A673 (cell line): ENCODE measurements at places on chromosomes 6 and 20.
A peak's percentile ranks its signal among the peaks of the same experiment; 100 is the strongest.

DNA sequence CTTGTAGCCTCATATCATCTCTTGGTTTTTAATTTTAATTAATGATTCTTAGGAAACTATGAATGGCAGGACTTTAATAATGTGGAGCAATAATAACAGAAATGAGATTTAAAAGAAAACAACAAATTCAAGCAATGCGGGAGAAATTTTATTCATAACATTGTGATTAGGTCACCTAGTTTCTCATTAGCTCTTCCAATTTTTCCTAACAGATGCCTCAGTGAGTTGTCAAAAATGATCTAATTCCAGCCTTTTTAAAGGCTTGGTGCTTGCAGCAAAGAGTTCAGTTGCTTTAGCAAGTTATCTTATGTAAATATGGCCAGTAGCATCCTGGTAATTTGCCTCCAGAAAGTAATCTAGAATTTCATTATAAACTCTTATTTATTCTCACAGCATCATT is 20.4 kb downstream of the PDE7B start:
- DNase-seq = no peak

DNA sequence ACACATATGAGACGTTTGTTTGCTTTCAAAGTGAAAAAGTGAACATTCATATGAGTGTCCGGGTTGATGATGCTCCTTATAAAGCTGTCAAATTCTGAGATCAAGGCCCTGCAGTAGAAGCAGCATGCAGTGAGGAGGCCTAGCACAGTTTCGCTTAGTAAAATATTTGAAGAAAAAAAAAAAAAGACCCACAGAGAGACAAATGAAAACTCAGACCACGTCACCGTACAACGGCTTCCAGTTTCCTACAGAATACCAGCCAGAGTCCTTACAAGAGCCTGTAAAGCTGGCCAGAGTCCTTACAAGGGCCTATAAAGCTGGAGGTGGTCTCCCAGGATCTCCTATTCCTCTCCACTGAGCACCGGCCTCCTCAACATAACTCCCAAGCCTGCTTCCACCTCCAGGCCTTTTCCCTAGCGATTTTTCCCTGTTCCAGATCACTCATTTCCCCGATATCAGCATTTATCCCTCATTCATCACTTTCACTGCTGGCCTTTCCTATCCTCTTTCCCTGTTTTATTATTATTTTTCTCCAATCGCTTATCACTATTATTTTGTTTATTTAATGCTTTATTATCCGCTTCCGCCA is 1.5 kb upstream of the HMGN4 start:
- peak; percentile 72 for DNase-seq

DNA sequence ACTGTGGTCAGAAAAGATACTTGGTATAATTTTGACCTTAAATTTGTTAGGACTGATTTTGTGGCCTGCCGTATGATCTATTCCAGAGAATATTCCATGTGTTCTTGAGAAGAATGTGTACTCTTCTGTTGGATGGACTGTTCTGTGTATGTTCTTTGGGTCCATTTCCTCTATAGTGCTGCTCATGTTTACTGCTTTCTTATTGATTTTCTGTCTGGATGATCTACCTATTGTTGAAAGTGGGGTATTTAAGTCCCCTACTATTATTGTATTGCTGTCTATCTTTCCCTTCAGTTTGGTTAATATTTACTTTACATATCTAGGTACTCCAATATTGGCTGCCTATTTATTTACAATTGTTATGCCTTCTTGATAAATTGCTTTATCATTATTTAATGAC is 298.4 kb downstream of the BCKDHB start:
- no peak for DNase-seq

- no peak for DNase-seq
Measured at GRCh38 chr6:77470983-77471382, 7.7 kb upstream of the HTR1B start.

DNA sequence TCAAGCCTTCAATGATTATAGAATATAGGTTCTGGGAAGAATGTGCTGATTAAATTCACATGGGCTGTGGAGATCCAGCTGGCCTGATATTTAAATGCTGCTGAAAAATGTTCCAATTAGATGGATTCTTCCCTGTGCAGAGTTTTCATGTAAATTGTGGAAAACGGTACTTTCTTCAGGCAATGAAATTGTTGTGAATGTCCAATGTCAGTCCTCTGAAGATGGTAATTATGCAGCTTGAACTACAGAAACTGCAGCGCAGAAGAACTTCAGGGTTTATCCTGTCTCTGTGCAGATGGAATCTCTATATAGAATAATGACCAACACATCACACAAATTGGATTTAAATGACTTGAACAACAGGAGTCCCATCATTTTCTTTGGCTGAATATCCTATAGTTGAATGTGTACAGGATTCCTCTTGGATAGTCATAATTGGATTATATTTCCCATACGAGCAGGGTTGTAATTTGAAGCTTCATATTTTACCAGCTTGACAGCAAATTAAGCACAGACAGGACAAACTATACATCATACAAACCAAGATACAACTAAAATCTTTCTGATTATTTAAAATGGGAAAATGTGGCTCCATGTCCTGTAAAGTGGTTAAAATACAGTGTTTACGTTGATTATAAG is 82.3 kb downstream of the CAP2 start:
- DNase-seq = peak; percentile 55

GRCh38 chr6:75481394-75481793 is 12.2 kb downstream of the FILIP1 start:
- no peak for DNase-seq

DNA sequence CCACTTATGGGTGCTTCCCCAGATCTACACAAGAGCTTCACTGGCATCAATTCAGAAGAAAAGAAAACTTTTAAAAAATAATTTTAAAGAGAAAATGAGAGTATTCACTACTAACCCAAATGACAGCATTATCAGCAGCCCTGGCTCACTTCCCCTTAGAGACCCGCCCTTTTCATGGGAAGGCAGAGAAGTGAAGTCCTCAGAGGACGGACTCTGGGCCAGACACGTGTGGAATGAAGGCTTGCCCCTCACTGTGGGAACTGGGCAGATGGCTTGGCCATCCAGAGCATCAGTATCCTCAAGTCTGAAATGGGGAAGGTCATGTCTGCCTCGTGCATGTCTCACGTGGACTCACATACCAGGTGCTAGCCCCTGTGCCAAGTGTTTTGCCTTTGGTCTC is 63.5 kb downstream of the JAG1 start:
- DNase-seq = no peak

DNA sequence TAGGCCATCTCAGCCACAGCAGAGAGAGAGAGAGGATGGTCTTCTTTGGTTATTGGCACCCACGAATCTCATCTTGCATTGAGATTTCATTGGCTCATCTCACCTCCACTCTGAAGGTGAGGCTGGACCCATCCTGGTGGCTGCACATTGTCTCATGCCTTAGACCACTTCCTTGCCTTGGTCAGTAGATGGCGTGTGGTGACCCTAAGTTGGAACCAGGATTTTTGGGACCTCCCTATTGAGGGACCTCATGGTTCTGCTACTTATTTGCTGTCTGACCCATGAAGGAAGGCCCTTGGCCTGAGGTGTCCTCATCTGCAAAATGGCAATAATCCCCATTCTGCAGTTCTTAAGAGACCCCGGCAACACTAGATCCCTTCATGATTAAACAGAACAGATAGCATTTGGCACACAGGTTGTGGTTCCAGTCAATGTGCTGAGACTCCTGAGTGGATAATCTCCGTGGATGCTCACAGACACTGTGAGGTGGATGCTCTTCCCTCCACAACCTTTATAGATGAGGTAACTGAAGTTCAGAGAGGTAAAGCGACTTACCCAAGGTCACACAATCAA is 21.5 kb upstream of the AAR2 start:
- peak; percentile 47 for DNase-seq

DNA sequence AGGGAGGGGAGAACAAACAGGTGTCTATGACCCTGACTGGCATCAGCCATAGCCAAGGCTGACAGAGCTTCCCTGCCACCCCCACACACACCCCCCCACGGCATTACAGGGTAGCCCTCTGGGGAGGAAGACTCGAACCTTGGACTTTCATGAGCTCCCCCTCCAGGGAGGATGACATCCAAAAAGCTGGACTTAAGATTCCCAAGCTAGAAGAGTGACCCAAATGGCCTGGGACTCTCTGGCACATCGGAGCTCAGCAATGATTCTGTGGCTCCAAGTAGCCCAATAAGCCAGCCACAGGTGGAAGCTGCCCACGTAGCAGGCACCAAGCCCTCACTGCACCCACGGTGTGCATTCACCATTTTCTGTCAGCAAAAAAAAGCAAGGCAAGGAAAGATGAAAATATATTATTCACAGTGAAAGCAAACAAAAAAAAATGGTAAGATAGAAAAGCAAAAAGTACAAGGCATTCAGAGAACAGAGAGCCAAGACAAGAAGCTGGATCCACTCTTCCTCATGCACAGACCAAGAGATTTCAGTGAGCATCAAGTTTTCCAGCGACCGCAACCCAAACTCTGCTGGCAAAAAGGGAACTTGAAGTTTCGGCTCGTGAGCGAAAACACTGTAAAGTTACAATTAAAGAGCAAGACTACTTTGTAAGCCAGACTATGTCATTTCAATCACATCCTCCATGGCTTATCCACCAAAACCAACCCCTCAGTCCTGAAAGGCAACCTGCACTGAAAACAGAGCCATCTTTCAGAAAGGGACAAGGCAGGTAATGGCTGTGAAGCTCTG is 10.9 kb downstream of the JAG1 start:
- DNase-seq = no peak

DNA sequence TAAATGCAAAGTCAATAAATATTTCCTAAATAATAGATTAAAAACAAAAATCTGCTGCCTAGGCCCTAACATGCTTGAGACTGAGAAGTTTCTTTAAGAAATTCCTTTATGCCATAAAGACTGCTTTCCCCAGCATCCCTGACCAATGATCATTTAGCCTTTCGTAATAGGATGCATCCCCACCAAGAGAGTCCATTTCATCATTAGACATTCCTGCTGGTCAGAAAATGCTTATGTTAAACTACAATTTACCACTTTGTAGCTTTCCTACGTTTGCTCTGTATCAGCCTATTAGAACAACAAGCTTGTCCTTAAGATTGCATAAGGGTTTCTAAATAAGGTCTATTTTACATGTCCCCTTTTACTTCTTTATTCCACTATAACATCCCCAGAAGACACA is 59.8 kb upstream of the HSF2 start:
- DNase-seq = no peak

- DNase-seq = no peak
Measured at GRCh38 chr6:166333172-166333995, 9.0 kb downstream of the SFT2D1 start.

DNA sequence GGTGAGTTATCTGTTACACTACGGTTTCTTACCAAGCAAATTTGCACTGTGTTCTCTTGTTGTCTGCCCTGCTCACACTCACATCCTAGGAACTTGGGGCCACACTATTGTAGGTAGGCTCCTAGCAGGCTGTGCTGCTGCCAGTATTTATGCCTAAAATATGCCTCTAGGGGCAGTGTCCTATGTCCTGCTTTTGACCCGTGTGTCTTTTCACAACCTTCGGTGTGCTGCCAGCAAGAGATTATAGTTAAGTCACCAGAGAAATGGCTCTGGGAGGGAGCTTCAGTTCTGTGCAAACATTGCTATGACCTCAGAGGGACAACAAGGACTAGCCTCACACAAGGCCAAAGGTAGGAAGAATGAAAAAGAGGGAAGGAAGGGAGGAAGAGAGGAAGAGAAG is 8.9 kb upstream of the TAAR5 start:
- peak; percentile 10 for DNase-seq

GRCh38 chr6:125932451-125932795 is 24.1 kb upstream of the HINT3 start:
- no peak for DNase-seq

GRCh38 chr20:54820392-54820791 is 345.0 kb downstream of the DOK5 start:
- no peak for DNase-seq

GRCh38 chr6:113944701-113945100 is 26.2 kb downstream of the HDAC2 start:
- DNase-seq = no peak

GRCh38 chr20:1899241-1899525 is 4.0 kb downstream of the SIRPA start:
- no peak for DNase-seq

- DNase-seq = no peak
Measured at GRCh38 chr6:170244721-170245474, 46.0 kb downstream of the DLL1 start.

DNA sequence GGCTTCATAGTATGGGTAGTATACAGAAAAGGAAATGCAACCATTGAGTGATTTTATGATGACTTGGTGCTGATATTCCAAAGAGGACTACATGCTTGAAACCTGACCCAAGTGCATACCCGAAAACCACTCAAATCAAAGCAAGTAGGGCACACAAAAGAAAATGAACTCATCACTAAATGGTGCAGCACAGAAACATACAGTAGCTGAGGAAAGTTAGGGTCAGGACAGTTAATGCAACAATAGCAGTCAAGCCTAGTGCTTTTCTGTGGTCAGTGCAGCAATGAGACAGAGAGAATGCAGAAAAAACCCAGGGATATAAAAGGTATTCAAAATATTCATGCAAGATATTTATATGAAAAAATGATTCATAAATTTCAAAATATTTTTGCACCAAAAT is 711.1 kb downstream of the EPHA7 start:
- no peak for DNase-seq

- no peak for DNase-seq
Measured at GRCh38 chr6:158457616-158458278, 102.1 kb upstream of the TMEM181 start.

- peak; percentile 38 for DNase-seq
Measured at GRCh38 chr6:142728910-142729481, 216.0 kb downstream of the HIVEP2 start.

GRCh38 chr6:83613378-83613777 is 95.5 kb downstream of the SNAP91 start:
- no peak for DNase-seq

DNA sequence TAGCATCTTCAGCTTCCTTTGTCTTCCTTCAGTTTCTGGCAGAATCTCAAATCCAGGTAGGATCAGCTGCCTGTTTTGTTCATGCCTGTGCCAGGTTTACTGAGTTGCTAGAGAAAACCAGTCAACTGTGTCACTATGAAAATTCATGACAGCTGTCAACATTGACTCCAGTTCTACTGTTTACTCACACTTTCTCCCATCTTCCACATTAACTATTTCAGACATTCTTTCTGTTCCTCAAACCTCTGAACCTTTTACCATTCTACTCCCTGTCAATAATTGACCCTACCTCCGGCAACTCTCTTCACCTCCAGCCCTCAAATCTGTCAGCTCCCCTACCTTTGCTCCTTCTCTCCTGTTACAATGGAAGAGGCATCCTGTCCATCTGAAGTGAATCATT is 8.5 kb downstream of the ENPP4 start:
- no peak for DNase-seq

- no peak for DNase-seq
Measured at GRCh38 chr20:389220-389619, 8.7 kb downstream of the TRIB3 start.
